NCI-H345 (cell line): ENCODE measurements at places on chromosomes 1 and 21.

- DNase-seq = no peak
Observed at GRCh38 chr1:226565476-226565875, 16.9 kb downstream of the STUM start.

- peak; percentile 50 for DNase-seq
Observed at GRCh38 chr21:41168391-41169257, 664 bp downstream of the BACE2 start.

DNA sequence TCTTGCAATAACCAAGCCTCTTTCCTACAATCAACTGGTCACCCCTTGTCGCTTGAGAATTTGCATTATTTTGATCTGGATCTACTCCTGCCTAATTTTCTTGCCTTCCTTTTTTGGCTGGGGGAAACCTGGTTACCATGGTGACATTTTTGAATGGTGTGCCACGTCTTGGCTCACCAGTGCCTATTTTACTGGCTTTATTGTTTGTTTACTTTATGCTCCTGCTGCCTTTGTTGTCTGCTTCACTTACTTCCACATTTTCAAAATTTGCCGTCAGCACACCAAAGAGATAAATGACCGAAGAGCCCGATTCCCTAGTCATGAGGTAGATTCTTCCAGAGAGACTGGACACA is 743 bp downstream of the GPR52 start:
- DNase-seq = no peak

DNA sequence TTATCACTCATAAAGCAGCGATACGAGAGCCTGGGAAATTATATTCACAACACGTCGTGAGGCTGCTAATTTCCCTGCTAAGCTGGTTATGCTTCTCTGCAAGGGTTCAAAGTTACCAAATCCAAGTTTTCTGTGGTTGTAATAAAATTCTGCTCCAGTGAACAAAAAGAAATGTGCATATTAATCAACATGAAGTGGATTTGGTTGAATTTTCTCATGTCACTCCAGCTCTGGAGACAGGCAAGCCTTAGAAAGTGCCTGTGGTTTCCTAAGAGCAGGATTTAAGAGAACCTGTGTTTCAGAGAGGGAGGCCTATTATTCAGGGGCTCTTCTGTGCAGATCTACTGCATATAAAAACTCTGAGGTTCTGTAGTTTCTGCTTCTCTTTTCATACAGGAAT is 87.5 kb downstream of the WLS start:
- DNase-seq = no peak

- no peak for DNase-seq
Observed at GRCh38 chr1:109503935-109504334, 5.6 kb downstream of the AMIGO1 start.

GRCh38 chr1:24535021-24535424 is 20.9 kb upstream of the NCMAP start:
- no peak for DNase-seq

- no peak for DNase-seq
Observed at GRCh38 chr1:37999430-38000232, 5.7 kb downstream of the FHL3 start.

DNA sequence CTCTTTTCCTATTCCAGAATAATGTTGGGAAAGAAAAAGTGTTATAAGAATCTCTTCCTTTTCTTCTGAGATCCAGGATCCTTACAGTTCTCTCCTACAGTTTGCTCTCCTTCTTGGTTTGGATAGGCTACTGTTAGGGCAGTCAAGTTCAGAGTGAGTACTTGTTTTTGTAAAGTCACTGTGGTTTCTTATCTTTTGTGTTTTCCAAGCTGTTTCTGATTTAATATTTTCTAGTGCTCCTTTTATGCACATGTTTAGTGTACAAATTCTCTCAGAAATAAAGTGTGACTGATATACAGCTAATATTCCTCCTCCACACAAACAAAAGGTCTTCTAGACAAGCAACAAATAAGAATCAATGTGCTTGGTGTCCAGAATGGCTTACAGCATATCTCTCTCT is 107.7 kb downstream of the BACH1 start:
- no peak for DNase-seq

DNA sequence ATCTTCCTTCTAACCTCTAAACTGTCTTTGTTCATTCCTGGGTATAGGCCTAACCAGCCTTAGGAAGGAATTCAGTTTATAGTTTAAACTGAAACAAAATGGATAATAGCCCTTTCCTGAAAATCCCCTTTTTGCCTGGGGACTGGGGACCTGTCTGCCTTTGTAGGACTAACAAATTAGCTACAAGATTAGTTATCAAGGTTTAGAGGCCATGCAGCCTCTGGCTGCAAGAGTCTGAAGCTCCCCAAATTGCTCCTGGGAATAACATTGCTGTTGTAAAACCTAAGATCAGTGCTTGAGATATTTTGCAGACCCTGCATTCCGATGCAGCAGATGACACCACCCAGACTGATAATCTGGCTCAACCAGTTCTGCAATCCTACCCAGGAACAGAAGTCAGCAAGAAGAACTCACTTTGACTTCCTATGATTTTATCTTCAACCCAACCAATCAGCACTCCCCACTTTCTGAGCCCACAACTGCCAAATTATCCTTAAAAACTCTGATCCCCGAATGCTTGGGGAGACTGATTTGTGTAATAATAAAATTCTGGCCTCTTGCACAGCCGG is 96.6 kb upstream of the ETV3 start:
- no peak for DNase-seq

DNA sequence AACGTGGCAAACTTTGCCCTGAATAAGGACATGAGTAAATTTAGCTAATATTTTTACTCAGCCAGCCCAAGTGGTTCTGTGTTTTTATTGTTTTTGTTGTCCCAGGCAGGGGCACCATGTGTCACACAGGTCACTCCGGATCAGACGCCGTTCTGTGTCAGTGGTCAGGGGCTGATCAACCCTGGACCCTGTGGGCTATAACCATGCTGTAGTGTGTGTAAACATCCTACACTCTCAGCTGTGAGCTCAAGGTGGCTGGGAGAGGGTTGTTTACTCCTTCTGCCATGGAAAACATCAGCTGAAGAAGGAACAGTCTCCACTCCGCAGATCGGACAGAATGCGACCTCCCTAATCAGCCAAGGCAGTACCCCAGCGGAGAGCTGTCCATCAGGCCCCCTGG is 26.5 kb upstream of the KCNQ4 start:
- DNase-seq = no peak

DNA sequence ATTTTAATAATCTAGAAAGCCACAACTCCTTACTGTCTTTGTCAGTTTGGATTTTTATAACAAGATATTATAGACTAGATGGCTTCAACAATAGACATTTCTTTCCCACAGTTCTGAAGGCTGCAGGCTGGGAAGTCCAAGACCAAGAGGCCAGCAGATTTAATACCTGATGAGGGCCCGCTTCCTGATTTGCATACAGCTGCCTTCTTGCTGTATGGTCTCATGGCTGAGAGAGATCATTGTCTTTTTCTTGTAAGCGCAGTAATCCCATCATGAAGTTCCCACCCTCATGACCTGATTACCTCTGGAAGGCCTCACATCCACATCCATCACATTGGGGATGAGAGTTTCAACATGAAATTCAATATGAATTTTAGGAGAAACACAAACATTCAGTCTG is 9.8 kb downstream of the RPS6KC1 start:
- peak; percentile 81 for DNase-seq

- no peak for DNase-seq
Observed at GRCh38 chr1:230149751-230150584, 82.9 kb downstream of the GALNT2 start.

- no peak for DNase-seq
Observed at GRCh38 chr1:206898915-206899431, 1.7 kb downstream of the IL24 start.

DNA sequence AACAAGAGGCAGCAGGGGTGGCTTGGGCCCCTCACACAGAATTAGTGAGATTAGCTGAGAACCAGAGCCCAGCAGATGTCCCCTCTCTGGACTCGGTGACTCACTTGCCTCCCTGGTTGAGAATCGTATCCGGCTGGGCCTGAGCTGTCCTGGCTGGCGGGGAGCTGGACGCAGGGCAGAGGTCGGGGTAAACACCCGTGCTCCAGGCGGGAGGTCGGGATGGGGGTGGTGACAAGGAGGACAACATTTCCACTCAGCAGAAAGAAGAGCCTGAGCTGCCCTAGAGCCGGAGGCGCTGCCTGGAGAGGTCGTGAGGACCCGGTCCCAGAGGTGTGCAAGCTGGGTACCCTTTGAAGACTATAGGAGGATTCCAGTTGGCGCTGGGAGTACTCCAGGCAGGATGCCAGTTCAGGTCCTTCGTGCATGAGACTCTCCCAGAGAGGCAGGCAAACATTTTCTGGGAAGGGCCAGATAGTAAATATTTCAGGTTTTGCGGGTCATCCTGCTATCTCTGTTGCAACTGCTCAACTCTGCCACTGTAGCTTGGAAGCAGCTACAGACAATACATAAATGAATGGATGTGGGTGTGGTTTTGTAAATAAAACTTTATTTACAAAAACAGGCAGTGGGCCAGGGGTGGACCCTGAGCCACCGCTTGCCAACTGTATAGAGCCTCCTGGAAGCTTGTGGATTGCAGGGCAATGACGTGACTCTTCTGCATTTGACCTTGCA is 116.8 kb upstream of the WNT4 start:
- peak; percentile 80 for DNase-seq

- DNase-seq = no peak
Observed at GRCh38 chr1:13797397-13797796, 97.4 kb downstream of the PRDM2 start.

- DNase-seq = no peak
Observed at GRCh38 chr1:1552263-1552639, 11.8 kb upstream of the TMEM240 start.

DNA sequence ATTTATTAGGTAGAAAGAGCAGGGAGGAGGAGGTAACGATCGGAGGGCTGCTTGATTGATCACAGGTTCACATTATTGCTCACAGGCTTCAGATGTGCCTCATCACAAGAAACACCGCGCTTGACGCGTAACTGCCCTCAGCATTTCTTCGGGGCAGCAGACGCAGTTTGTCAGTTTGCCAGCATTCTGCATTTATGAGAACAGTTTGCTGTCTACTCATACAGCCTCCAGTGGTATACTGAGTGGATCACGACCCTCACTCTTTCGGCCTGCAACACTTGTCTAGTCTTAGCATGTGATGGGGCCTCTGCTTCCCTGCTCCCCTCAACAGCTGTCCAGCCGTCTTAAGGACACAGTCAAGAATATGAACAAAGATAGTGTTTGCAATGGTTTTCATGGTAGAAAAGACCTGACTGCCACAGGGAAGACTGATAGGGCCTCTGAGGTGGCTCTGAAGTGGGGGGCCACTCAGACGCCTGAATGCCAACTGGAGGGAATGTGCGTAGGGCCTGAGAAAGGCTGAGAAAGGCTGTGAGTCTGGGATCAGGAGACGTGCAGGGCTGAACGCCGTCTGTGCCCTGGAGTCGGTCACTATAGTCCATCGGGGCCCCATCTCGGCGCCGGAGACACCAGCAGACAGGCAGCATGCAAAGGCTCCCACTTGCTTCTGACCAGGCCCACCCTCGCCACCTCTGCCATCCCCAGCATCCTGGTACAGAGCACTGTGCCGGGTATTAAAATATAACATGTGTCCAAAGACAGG is 45.0 kb downstream of the UBE2G2 start:
- DNase-seq = no peak

- DNase-seq = no peak
Observed at GRCh38 chr1:212928323-212929291, 21.7 kb upstream of the VASH2 start.

DNA sequence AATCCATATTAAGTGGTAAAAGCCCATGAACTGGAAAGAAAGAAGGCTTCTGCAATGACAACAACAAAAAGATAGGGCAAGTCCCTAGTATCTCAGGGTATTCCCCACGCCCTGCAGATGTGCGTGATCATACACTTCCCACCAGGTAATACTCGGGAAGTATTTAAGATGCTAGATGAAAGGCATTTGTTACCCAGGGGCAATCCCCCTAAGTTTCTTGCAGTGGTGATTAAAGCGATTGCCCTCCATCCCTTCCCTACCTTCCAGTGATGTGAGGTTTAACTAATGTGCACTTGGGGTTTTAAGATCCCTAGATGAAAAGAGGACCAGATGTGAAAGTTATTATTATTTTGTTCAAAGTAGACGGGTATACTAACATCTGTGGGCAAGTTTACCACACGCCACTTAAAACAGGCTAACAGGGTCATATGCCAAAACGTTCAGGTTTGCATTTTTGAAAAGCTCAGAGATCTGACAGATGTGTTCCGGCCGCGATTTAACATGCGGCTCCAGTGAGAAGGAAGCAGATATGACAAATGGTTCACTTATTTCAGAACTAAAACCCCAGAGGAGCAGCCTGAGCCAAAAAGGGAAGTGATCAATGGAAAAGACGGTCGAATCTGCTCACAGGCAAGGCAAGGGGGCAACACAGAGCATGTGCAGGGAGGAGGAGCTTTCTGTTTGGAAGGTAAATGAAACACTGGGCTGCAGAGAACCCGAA is 17.4 kb downstream of the TIAM1 start:
- no peak for DNase-seq

DNA sequence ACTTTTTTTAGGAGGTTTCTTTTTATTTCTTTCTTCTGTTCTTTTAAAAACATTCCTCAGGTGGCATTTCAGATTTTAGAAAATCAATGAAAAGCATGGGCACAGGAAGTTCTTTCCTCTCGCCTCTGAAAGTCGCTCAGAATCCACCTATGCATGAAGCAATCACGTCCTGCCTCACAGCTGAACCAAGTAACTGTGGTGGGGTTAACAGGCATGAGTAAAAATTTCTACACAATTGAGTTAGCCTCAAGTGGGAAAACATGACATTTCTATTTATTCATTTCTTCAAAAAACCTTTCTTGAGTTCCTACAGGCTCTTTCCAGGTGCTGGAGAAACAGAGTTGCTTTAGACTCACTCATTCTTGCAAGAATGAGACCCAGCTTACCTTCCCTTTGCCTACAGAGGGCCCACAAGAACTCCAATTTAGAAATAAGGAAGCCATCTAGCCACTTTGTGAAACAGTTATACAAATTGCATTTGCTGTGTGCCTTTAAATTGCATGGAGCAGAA is 508.9 kb upstream of the PKN2 start:
- DNase-seq = no peak

DNA sequence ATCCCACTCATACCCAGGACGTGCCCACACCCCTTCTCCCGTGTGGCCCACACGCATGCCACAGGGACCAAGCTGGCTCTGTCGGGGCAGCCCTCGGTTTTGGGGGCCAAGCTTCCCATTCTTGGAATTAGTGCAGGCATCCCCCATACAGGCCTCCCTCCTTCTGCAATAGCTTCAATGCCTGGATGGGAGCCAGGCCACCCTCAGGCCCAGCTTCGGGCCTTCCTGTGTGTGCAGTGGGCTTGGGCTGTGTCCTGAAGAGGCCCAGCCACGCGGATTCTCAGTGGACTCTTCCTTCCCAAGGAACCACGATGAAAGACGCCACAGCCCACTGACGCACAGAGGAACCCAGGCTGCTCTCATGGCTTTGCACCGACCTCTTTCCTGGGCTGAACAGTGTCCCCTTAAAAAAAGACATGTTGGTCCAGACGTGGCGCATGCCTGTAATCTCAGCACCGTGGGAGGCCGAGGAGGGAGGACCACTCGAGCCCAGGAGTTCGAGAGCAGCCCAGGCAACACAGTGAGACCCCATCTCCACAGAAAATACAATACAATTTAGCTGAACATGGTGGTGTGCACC is 3.4 kb downstream of the KRTAP10-11 start:
- DNase-seq = no peak
